ENCODE measurements at places on chromosomes 12 and 14.

DNA sequence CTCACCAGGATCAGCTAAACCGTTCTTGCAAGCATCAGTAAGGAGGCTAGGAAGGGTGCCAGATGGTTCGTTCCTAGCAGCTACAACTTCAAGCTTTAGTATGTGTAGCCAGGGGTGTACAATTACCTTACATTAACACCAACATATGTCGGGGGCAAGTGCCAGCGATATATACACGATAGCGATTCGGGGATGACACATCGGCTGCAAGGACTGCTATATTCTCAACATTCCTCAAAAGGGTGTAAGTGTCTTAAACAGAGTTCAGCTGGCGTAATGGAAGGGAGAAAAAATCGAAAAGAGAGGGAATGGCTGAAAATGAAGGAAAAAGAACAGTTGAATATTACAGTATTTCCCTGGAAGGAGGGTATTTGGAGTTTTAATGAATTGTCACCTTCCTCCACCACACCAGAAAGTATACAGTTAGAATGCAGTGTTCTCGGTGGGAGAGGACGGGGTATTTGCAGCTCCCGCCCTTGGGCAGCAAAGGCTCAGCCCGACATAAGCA is 545 bp downstream of the LIMA1 start:
- no peak for DNase-seq

DNA sequence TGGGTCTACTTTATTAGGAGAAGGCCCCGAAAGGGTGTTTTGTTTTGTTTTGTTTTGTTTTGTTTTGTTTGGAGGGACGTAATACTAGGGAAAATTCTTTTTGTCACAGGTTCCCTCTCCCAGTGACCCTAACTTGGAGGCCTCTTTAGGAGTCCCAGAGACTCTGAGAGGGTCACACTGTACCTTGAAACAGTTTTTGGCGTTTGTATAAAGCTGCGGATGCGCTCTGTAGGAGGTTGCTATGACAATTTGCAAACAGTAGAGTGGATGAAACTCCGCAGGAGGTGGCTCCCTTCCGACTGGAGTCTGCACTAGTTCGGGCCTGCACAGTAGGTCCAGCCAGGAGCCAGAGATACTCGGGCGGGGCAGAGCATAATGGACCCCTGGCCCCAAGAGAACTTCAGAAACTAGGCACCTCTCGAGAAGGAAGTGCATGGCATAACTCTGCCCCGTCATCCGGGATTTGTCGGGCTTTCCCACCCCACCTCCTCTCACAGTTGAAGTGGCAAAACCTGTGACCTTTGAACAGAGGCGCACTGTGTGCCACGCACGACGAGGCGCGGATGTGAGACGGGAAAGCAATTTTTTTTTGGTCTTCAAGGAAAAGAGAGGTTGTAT is 1.3 kb upstream of the DYRK2 start:
- DNase-seq: no peak

- DNase-seq: no peak
These were observed 5.5 kb downstream of the AMN start for GRCh38 chr14:102927878-102928411.

GRCh38 chr14:37457334-37457733 is 137.7 kb downstream of the FOXA1 start:
- no peak for DNase-seq

GRCh38 chr14:32400480-32400879 is 71.4 kb downstream of the AKAP6 start:
- DNase-seq: no peak

GRCh38 chr12:52416795-52417194 is 10.7 kb upstream of the KRT82 start:
- no peak for DNase-seq

- no peak for DNase-seq
These were observed 15.9 kb downstream of the NCOR2 start for GRCh38 chr12:124551268-124552144.

DNA sequence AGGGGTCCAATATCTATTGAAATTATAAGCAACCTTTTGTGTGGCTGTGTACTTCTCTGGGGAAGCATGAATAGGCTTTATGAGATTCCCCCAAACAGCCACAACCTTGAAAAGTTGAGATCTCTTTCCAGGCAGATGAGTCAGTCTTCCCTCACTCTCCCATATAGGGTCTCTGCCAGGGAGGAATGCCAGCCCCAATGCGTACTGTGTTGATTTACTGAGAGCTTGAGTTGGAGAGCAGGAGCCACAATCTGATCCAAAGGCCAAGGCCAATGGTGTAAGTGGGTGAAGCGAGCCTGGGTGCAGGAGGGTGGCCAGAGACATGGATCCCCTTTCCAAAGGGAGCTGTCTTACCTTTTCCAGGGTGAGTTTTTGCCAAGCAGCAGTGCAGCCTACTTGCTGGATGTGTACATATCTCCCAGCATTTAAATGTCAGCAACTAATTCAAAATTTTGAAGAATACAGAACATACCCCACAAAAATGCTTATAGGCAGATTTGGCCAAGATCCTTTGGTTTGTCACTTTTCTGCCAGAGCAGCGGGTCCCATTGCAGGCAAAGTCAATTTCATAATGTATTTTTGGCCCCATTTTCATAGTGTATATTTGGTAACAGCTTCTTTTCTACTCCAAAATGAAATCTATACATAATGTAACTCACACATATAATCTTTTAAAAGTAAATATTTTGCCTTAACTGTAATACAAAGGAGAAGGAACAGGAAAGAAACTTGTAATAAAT is 88.2 kb downstream of the TBC1D30 start:
- DNase-seq: no peak

GRCh38 chr12:58293308-58293982 is 352.1 kb downstream of the ATP23 start:
- no peak for DNase-seq

GRCh38 chr14:35295845-35296161 is 3.6 kb downstream of the PSMA6 start:
- no peak for DNase-seq

GRCh38 chr14:65356327-65356836 is 56.1 kb upstream of the FUT8 start:
- DNase-seq: no peak

- DNase-seq: no peak
These were observed 42.3 kb upstream of the MMP17 start for GRCh38 chr12:131785763-131786330.

GRCh38 chr14:105495990-105496830 is 5.2 kb downstream of the TEDC1 start:
- no peak for DNase-seq

DNA sequence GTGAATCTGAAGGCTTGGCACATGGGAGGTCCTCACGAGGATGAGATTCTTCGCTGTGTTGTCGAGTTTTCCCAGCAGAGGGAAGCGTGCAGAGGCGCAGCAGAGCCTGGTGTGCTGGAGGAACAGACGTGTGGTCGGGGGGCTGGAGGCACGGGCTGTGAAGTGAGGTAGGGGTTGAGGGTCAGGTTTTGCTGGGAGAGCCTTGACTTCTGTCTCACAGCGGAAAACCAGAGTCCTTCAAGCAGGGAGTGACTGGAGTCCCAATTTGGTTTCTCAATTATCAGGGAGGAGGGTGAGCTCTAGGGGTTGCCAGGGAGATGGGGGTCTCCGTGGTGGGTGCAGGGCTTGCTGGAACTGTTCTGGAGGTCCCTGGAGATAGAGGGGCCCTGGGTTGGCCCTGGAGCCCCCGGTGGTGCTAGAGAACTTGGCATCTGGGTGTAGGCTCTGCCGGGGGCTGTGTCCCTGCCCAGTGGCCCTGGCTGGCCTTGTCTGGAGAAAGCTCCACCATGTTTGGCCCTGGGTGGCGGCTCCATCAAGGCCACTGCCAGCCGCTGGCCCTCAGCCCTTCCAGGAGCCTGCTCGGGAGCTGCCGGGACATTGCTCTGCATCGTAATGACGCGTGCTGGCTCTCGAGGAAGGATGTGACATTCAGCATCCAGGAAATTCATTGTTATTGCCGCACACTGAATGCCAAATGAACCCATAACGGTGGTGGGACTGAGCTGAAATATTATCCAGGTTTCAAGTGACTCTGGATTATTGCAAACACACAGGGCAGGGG is 215.7 kb downstream of the KIF26A start:
- no peak for DNase-seq

DNA sequence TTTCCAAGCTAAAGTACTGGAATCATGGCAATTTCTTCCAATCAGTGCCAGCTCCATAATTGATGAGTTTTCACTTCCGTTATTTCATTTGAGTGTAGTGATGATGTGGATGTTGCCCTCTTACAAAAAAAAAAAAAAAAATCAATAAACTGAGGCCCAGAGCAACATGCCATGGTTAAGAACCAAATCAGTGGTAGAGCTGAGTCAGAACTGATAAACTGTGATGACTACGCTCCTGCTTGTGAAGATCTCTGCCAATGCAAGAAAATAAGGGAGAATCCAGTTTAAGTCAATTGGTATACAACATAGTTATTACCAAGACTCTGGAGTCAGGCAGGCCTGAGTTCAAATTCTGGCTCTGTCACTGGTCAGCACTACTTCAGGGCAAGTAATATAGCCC is 102.7 kb downstream of the GPR135 start:
- DNase-seq: no peak

- DNase-seq: no peak
These were observed 50.0 kb downstream of the SPRING1 start for GRCh38 chr12:116687888-116688287.

DNA sequence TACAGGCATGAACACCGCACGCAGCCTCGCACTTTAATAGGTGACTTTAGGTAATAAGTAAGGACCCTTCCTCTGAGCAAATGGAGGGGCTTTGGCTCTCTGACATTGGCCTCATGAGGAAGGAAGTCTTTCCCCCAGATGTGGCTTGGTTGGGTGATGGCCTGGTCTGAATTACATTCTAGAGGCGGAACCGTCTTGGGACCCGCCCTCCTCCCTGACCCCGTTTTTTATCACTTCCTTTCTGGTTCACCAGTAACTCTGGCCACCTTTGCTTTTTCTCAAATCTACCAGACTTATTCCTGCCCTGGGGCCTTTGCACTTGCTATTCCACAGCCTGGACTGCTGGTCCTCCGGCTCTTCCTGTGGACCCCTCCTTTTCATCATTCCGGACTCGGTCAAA is 13.4 kb downstream of the ALDH2 start:
- DNase-seq: no peak

- no peak for DNase-seq
These were observed 5.5 kb upstream of the PCED1B start for GRCh38 chr12:47073951-47074350.

DNA sequence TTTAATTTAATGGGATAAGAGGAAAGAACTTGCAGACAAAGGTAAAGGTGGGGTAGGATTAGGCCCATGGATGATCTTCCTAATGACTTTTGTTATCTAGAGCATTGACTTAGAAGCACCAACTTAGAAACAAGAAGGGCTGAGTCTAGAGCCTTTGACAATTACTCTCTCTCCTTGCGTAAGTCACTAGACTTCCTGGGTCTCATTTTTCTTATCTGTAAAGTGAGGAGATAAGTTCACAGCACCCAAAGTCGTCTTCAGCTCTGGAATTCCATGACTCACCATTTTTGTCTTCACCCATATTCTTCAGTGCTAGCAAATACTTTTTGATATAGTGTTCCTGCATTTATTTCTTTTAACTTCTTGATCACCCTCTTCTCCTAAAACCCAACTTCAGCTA is 75.7 kb downstream of the SSPN start:
- no peak for DNase-seq

GRCh38 chr14:104560586-104560945 is 19.0 kb upstream of the C14orf180 start:
- DNase-seq: no peak
